ENCODE measurements at places on chromosomes 2 and 18. TPM values are rescaled to one million over a fixed set of nuclear protein-coding genes. Genes with fewer than 3 reads are reported as not detected.

GRCh38 chr2:176072951-176073904 is 10.5 kb downstream of the EVX2 start:
- DNase-seq: no peak

DNA sequence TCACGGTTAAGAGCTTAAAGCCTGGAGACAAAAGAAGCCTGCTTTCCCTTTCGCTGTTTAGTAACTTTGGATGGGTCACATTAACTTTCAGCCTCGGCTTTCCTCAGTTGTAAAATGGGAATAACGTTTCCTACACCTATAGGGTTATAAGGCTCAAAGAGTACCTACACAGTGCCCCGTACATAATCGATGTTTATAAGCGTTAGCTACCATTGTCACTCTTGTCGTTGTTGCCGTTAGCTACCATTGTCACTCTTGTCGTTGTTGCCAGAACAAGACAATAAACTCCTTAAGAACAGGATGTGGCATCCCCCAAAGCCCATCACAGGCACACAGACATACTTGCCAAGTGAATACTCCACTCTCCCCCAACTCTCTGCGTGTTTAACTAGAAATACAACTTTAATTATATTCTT is 901 bp upstream of the MFSD6 start:
- DNase-seq: no peak

DNA sequence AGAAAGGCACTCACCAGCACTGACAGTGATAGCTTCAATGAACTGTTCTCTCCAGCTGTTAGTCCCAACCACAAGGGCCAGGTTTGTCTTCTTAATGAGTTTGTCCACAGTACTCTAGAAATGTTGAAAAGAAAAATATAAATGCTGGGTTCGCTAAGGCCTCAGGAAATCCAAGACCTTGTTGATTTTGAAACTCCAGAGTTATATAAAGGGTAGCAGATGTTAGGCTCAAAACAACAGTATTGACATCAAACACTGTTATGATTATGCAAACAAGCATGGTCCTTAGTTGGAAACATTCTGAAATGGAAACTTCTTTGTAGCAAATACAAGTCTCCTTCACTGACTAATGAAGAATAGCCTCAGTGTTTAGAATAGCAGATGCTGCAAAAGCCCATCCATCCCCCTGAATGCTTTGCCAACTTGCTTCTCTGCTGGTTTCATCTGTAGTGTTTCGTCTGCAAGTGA is 291.1 kb downstream of the SLC8A1 start:
- no peak for DNase-seq

DNA sequence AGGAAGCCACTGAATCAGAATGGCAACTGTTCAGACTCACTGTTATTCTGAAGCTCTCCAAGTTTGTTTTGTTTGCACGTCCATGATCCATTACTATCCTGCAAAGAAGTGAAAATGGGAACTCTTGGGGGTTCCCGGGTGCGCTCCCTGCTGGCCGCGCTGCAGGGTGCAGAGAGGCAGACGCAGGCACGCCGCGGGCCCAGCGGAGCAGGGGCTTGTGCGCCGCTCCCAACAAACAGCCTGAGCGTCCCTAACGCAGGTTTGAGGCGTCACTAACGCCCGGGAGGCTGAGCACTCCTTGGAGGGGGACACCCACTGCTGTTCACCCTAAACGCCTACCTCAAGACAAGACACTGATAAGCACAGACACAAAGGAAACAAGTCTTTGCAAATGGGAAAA is 14.3 kb upstream of the PIEZO2 start:
- DNase-seq: no peak

GRCh38 chr2:98433363-98433964 is 11.2 kb upstream of the INPP4A start:
- DNase-seq: no peak

- no peak for DNase-seq
Observed at GRCh38 chr2:140442319-140442718, 1662.1 kb upstream of the NXPH2 start.

The SLC9A4 gene
- total RNA-seq: 2.9 TPM

The RIT2 gene
- total RNA-seq: 0.48 TPM
